ENCODE measurements at places on chromosomes 11 and 22.

DNA sequence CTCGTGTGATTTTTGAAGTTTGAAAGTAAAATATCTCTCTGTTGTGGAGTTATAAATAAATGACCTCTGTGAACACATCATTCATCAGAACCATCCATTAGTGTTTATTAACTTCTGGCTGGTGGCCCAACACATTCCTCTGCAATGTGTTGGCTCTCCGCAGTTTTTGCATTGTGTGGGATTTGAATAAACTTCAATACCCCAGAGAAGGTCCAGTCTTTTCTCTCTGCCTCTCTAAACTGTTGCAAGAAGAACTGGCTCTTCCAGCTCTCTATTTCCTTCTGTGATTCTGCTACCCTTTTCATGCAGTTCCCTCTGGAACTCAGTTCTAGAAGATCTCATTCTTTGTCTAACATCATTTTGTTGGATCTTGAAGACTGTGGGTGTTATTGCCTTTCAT lies 125.0 kb upstream of the ARHGAP42 start:
- no peak for DNase-seq

DNA sequence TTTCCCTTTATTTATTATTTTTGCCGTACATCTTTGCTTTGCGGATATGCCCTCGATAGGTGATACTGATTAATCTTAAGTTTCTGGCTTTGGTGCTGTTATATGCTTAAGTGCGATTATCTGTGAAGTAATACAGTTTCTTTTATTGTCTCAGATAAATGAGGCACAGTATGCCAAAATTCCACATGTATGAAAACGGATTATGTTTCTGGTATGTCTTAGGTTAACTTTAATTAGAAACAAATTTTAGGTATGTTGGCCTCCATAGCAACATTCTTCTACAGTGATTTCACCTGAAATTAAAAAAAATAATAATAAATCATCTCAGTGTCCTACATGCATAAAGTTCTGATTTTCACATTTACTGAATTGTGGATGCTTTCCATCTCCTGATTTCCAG lies 119.2 kb downstream of the ARHGAP42 start:
- no peak for DNase-seq

DNA sequence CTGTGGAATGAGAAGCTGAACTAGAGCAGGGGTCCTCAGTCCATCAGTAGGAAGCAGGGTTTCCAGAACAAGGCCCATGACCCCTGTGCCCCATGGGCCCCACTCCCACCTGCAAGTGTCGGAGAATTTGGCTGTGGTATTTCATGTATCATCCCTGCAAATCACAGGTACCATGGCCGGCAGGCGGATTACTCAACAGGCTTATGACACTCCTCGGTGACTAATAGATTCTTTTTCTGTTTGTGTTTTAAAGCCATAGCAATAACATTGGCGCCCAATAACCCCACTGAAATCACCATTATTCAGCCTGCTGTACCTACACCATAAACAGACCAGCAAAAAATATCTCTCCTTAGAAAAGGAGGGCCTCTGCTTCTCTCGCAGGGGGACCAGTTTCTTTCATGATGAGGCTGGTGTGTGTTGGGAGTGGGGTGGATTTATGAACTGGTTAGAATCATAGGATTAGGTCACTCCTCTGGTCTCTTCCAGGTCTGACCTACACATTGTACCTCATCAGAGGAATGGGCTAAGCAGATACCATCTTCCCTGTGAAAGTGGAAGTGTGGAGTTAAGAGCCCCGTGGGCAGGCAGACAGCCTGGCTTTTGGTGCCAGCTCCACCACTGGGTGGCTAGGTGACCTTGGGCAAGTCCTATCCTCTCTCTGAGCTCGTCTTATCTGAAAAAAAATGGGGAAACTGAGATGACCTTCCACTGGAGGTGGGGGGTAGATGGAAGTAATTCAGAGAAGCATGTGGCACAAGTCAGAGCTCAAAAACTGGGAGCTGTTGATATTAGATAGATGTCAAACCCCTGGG lies 60.2 kb upstream of the WNT11 start:
- no peak for DNase-seq

- DNase-seq: no peak
Observed at GRCh38 chr11:47124675-47125074, 52.0 kb downstream of the ARFGAP2 start.

DNA sequence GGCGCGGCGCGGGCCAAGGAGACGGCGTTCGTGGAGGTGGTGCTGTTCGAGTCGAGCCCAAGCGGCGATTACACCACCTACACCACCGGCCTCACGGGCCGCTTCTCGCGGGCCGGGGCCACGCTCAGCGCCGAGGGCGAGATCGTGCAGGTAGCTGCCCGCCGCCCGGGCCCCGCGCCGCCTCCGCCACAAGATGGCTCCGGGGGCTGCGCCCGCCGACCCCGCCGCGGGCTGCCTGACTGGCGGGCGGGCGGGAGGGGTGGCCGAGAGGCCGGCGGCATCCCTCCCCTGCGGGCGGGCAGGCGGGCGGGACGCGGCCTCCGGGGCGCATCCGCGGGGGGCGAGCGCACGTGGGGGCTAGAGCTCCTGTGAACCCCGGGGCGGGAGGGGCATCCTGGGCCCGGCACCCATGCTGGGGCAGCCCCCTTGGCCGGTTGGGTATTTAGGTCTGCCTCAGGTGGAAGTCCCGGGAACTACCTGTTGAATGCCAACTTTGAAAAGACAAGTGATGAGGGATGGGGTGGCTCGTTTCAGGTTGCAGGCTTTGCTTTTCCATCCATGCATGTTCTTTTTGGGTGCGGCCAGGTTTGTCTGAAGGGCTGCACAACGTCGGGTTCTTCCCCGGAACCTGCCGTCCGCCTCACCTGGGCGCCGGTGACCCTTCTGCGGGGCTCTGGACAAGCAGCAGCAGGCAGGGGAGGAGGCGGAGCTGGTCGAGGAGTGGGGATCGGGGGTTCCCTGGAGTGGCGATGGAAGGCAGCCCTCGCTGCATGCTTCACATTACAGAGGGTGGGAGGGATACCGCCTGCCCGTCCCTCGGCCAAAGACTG lies 760 bp downstream of the ZNRF3 start:
- no peak for DNase-seq

DNA sequence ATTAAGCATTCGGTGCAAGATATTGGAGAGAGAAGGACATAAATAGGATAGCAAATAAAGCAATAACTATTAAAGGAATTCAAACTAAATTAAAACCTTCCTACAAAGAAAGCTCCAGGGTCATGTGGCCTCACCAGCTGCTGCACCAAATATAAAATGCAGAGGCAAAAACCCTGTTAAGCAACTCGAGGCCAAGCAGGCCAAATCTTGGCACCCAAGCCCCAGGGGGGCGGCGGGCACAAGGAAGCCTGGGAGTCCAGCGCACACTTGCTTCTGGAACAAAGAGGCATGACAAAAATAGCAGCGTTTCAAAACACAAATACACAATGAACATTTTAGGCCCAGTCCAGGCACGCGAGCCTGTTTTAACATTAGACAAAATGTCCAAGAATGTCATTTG lies 20.8 kb downstream of the KRTAP5-6 start:
- DNase-seq: no peak

Measured in DMS79 treated with DMSO at 0.1 percent for 48 hours (cell line).